ENCODE measurements at places on chromosomes 6 and 20.

DNA sequence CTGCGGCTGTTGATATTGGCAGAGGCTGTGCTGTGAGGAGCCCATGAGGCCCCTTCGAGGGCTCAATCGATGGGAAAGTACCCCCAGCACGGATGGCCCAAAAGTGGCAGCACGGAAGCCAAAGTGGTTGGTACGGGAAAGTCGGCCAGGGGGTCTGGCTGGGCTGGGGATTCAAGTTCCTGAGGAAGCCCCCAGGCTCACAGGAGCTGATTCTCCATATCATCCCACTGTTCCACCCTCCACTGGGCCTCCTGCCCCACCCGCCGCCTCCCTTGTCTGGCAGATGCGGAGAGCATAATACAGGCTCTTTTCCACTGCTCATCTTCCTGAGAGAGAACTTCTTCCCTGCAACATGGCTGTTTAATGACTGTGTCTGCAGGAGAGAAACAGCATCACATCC lies 217.8 kb upstream of the CST7 start:
- DNase-seq = no peak

- no peak for DNase-seq
Observed at GRCh38 chr6:5956939-5957338, 49.8 kb downstream of the NRN1 start.

DNA sequence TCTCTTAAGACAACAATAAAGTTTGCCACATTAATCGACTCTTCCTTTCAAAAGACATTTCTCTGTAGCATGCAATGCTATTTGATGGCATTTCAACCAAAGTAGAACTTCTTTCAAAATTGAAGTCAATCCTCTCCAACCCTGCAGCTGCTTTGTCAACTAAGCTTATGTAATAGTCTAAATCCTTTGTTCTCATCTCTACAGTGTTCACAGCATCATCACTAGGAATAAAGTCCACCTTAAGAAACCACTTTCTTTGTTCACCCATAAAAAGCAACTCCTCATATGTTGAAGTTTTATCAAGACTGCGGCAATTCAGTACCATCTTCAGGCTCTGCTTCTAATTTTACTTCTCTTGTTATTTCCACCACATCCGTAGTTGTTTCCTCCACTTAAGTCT lies 11.5 kb upstream of the BLOC1S5 start:
- no peak for DNase-seq

GRCh38 chr6:12350644-12351170 lies 60.5 kb downstream of the EDN1 start:
- DNase-seq = no peak

- DNase-seq = no peak
Observed at GRCh38 chr6:131765081-131765803, 42.6 kb upstream of the ENPP1 start.

DNA sequence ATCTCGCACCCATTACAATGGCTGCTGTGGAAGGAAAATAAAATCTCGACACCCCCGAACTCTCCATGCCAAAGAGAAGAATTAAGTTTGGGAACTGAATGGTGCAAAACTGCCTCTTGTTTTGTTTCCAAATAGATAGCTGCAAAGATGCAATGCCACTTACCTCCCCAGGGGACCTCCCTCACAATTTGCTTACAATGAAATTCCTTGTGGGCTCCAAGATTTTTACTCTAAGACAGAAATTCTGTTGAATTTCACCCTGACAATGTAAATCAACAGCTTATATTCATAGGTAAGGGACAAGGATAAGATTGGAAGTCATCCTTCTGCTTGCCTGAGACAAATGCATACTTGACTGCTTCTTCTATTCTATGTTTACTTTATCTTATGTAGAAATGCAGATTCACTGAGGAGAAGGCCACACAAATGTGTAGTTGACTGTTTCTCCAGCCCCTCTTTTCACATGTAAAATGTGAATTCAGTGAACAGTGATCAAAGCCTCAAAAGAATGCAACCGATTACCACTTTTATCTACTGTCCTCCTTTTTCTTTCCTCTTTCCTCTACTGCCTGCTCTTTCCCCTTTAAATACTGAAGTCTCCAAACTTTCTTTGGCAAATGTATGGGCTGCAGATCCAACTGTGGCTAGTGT lies 36.6 kb downstream of the ADGRF4 start:
- DNase-seq = no peak

DNA sequence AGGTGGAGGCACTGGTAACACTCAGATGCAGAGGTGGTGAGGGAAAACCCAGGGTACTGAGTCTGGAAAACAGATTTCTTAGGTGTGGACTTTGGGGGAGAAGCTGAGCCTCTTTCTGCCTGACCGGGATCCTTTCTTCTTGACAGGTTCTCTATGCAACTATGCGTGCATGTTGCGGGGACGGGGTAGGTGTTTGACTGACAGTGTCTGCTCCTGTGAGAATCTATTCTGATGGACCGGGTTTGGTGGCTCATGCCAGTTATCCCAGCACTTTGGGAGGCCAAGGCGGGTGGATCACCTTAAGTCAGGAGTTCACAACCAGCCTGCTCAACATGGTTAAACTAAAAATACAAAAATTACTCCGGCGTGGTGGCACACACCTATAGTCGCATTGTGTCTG lies 27.9 kb upstream of the ID1 start:
- DNase-seq = no peak

GRCh38 chr6:17172836-17173470 lies 71.1 kb downstream of the STMND1 start:
- no peak for DNase-seq

GRCh38 chr20:35729836-35730582 lies 12.1 kb downstream of the RBM39 start:
- DNase-seq = no peak

- DNase-seq = no peak
Observed at GRCh38 chr6:85684133-85684808, 41.6 kb upstream of the SYNCRIP start.

DNA sequence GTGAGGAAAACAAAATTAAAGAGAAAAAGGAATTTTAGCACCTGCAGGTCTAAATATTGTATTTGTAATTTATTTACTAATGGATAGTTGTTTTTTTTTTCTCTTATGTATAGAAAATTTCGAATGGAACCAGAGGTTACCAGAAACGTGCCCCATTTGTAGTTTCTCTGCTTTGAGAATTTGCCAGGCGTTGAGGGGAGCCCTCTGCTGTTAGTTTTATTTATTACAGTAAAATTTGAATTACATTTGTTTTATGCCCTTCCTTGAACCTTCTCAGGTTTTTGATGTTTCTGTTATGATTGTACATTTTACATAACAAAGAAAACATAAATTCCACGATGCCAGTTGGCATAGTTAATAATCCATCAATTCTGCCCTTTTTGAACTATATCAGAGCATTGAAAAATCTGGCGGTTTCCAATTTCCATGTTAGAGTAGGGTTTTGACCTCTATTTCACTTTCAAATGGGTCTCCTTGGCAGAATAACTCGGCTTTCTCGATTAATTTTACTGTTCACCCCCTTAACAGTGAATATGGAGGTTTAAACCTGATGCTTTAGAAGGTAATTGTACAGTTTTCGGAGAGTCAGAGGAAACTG lies 35.1 kb upstream of the RFPL4B start:
- no peak for DNase-seq

DNA sequence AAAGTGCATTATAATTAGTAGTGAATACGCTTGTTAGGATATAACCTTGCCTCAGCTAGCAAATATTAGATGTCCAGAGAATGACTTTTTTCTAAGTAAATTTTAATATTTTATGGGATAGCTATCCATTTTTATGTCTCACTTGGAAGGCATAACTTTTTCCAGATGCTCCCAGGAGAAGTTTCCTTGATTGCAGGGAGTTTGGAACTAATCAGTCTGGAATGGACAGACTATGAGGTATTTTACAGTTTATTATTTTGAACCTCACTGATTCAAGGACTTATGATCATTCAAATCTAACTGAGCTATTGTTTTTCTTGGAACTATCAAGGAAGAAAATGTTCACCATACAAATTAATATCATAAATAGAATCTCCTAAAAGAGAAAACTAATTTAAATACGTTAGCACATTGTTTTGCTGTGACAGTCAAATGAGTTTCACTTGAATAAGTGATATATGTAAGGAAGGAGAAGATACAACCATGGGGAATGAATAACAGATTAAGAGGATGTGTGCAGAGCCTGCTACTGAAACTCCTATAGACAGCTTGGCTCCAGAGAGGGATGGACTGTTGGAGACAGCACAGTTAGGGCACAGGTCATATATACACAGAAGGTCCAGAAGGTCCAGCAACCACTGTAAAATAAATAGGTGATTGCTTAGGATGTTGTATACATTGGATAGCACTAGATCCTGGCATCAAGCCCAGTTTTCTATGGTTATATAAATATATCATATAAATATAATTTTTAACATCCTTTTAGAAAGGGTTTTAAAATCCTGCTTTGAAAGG lies 20.6 kb upstream of the LCA5 start:
- no peak for DNase-seq

DNA sequence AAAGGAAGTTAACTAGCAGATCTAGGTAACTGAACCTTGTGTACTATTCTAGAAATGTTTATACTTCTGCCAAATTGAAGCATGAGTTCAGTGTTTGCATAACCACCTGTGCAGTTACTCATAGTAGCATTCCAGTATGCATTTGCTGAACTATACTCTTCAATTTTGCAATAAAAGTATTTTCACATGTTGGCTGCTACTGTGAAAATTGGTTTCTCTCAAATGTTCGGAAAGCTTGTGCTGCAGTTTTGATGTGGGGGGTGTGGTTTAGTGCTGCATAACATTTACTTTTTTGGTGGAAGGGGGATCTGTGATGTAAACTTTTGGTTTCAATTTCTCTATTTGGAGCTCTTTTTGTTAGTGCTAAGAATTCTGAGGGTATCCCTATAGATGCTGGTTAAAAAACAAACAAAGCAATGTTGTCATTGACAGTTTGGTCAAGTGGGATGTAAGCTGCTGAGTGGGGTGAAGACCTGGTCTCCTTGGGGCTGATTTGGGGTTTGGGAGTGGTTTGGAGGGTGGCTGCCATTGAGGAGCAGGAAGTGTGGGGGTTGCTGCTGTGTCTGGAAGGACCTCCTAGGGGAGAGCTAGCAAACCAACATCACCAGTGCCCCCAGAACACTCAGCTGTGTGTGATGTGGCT lies 87.8 kb downstream of the CARMIL1 start:
- no peak for DNase-seq

DNA sequence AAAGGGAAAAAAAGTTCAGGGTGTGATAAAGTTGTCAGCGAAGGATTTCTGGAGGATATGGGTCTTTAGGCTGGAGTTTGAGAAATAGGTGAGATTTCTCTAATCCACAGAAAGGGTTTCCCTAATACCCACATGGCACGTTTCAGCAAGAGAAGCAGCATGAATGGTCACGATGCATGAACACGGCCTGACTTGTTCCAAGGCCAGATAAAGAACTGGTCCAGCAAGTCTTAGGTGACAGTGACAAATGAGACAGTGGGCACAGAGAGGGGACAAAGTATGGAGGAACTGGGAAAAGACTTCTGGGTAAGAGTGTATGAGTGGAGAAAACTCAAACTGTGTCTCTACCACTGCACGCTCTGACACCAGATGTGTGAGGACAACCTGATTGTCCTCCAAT lies 262.0 kb upstream of the FOXQ1 start:
- DNase-seq = no peak

DNA sequence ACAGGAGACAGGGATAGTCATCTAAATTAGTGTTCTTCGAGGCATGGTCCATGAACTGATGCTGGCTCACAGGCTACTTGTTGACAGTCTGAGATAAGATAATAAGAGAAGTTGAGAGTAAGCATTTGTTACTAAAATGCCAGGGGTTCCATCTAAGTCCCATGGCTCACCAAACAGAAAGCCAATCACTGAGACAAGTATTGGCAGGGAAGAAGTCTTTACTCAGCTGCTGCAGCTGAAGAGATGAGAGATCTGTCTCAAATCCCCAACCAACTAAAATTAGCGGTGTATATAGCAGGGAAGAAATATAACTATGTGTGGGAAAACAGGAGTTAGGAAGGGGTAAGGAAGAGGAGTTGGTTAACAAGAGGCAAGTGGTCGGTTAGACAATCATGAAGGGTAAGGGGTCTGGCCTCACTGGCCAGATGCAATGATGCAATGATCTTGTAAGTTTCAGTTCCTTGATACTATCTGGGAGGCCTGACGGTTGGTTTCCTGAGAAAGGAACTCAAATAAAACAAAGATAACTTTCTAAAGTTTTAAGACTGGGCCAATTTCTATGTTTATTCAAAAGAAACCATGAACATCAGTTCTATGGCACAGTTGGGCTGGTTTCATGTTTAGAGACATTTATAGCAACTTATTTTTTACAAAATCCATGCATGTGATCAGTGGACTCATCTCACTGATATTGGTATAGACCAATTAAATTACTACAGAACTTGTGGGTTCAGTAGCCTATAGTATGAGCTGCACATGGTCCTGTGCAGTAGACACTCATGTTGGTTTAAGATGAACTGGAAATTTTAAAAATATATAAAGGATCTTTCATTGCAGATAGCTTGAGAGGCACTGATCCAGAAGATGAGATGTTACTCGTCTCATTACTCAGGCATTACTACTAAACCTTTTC lies 9.9 kb upstream of the HEBP2 start:
- no peak for DNase-seq

GRCh38 chr6:11288065-11288464 lies 55.6 kb upstream of the NEDD9 start:
- no peak for DNase-seq

GRCh38 chr6:170268216-170269129 lies 22.4 kb downstream of the DLL1 start:
- DNase-seq = no peak

- DNase-seq = no peak
Observed at GRCh38 chr20:38829296-38829875, 23.9 kb downstream of the PPP1R16B start.

DNA sequence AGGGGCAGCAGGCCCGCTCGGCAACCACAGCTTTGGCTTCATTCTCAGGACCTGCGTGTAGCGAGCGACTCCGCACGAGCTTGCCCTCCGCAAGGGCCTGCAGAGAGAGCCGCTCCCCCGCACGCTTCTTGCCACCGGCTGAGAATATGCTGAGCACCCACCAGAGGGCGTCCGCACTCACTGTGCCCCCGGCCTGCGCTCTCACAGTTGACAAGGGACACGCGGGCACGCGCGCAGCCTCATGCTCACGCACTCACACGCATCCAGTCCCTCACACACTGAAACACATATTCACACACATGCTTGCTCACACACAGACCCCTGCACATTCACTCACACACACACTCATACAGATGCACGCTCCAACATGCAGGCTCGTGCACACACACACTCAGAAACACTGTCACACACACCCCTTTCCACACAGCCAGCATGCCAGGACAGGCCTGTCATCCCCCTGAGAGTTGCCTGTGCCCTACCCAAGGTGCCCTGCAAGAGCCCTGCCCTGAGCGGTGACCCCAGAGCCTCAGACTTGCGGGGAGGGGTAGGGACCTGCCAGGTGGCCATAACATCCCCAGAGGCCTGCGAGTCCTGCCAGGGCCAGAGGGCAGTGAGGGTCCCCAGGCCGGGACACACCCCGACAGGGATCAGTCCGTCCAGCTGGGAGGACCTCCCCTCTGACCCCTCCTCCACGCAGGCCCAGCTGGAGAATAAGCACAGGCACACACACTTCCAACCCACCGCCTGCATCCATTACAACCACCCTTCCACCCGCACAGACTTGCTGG lies 174.1 kb downstream of the BMP7 start:
- no peak for DNase-seq

GRCh38 chr6:5518936-5519491 lies 257.7 kb downstream of the FARS2 start:
- DNase-seq = no peak

GRCh38 chr6:97939440-97940168 lies 656.6 kb upstream of the MMS22L start:
- DNase-seq = no peak

Data from activated CD8-positive, alpha-beta memory T cell treated with anti-CD3 and anti-CD28 coated beads for 4 hours (primary cell).